ENCODE measurements at places on chromosomes 5 and 9. TPM values are rescaled to one million over a fixed set of nuclear protein-coding genes. Genes with fewer than 3 reads are reported as not detected.

The MYOT gene
- total RNA-seq: not detected

The CDC14B gene
- total RNA-seq: 2.4 TPM

The TAF11L10 gene
- total RNA-seq: not detected

The SPATA31E1 gene
- total RNA-seq: not detected

The GPX8 gene
- not detected for total RNA-seq

The ABO gene
- total RNA-seq: not detected

The ARAP3 gene
- total RNA-seq: 7.1 TPM

The RIMOC1 gene
- total RNA-seq: 32.7 TPM

The C9 gene
- not detected for total RNA-seq

The C7 gene
- not detected for total RNA-seq

The PCDHB10 gene
- not detected for total RNA-seq

The INSL6 gene
- not detected for total RNA-seq

DNA sequence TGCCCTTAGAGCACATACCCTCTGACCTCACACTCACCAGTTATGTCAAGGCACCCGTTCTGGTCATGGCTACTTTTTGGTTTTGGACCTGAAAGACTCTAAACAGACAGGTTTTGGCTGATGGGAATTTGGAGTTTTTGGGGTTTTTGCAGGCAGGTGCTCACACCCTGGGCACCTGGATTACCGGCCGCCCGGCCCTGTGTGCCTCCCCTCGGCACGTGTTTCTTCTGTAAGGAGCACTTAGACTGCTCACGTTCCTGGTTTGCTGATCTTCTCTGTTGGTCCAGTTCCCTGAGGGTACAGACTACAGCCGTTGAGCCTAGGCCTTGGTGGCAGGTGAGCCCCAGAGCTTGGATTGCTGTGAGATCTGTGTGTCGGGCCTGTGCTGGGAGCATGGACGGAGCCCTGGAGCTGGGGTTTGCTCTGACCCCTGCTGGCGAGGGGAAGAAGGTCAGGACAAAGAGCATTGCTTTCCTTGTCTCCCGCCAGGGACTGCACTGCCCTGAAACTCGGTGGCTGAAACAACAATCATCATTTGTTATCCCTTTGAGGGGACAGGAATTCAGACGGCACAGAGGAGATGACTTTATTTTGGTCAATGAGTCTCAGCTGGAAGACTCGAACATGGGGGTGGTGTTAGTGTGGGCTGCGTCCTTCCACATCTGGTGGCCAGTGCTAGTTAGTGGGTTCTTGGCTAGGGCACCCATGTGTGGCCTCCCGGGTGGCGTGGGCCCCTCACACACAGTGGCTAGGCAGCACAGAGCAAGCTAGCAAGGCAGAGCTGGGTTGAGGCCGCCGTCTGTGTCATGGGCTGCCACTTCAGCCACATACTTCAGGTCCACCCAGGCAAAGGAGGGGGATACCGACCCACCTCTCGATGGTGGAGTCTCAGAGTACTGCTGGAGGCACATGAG, 76.4 kb downstream of the EHMT1 start:
- ATAC-seq: no peak

GRCh38 chr5:123881759-123882244, 369.8 kb downstream of the CSNK1G3 start:
- no peak for ATAC-seq

DNA sequence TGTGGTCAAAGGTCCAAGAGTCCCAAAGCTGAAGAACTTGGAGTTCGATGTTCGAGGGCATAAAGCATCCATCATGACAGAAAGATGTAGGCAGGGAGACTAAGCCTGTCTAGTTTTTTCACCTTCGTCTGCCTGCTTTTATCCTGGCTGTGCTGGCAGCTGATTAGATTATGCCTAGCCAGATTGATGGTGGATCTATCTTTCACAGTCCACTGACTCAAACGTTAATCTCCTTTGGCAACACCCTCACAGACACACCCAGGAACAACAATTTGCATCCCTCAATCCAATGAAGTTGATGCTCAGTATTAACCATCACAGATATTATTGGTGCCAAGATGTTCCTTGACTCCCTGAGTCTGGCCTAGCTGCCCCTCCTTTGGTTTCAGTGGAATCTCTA, 530.8 kb upstream of the CLINT1 start:
- ATAC-seq: no peak

- ATAC-seq: no peak
These were observed 135.7 kb downstream of the DOCK8 start for GRCh38 chr9:350384-350783.

DNA sequence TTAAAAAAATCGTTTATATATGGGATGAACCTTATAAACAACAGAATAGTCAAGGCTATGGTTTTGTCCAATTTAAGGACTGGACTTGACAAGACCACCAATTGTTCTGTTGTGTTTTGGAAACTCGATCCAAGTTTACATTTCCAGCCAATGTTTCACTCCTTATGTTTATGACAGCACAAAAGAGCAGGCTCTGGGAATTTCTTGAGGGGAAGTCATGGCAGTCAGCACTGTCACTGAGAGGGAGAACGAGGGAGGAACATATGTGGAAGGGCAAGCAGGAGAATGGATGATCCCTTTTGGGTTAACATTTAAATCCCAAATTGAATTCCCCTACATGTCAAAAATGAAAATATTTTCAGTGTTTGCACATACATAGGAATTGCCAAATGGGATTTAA, 292.5 kb downstream of the MARCHF11 start:
- no peak for ATAC-seq

- ATAC-seq: no peak
These were observed 23.6 kb upstream of the FIBCD1 start for GRCh38 chr9:130962418-130963316.

- ATAC-seq: no peak
These were observed 686.1 kb upstream of the CHD1 start for GRCh38 chr5:99614888-99615287.

GRCh38 chr5:50853151-50853550, 186.7 kb downstream of the PARP8 start:
- ATAC-seq: peak; percentile 46

DNA sequence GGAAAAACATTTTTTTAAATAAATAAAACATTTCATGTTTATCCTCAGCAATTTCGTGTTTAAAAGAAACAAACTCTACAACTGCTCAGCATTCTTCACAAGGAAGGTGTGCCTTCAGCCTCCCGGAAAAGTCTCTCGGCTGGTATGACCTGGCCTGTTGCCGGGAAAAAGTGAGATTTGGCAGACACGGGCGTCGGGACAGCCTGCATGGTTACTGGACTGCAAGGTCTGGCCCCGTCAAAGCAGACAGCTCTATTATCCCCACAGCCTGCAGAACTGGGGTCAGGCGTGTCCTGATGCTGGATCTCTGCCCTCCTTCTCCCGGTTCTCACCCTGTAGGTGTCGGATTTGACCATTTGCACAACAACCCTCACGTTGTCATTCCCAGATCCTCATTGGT, 120.3 kb upstream of the SPATA31C2 start:
- no peak for ATAC-seq

DNA sequence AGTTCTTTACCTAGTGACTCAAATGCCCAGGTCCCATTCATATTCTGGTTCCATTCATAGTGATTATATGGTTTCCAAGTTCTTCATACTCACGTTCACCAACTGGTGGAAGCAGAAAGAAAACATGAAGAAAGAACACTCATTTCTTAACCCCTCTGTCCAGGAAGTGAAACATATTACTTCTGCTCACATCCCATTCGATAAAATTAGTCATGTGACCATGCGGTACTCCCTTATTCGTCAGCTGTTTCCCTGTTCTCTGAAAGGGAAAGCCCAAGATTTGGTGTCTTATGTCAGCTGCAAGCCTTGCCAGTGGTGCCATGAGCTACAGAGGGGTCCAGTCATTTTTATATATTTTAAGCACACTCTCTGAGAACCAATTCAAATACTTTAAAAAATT, 387.0 kb upstream of the DMAC1 start:
- ATAC-seq: peak; percentile 65

- no peak for ATAC-seq
These were observed 226.9 kb downstream of the TMEM38B start for GRCh38 chr9:105921057-105921726.

DNA sequence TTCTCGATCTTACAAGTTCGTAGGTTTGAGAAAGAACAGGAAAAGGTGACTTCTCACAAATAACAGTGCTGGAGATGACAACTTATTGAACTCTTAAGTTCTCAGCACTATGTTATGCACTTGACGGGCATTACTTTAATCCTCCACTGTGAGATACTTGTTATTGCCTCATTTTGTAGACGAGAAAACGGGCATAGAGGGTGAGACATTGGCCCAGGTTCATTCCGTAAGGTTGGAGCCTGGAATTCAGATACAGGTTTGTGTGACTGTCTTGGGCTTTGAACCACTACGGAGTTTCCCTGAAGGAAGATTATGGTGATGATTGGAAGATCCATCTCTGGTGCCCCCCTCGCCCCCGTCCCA, 657 bp downstream of the MAT2B start:
- ATAC-seq: peak; percentile 59

DNA sequence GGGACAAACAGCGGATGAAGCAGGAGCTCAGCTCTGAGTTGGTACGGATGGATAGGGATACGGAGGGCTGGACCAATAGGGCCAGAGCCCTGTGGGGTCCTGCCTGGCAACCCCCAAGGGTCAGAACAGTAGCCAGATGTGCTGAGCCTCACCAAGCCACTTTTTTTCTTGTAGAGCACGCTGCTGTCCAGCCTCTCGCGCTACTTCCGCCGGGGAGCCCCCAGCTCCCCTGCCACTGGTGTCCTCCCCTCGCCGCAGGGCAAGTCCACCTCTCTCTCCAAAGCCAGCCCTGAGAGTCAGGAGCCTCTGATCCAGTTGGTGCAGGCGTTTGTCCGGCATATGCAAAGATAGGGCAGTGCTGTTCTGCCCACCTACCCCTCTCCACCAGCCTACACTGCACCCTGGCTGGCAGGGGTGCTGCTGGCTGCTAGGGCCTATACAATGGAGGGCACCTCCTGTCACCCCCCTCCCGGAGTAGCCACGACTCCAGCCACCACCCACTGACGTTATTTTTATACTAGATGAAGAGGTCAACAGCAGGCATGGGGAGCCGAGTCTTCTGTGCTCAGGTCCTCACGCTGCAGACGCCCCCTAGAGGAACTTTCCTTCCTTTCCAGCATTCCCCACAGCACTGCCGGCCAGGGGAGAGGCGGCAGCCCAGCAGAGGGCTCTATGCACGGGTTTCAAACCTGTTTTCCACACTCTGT, 21.6 kb downstream of the SH3GLB2 start:
- ATAC-seq: peak; percentile 66

GRCh38 chr9:89885156-89885555, 280.3 kb downstream of the GADD45G start:
- no peak for ATAC-seq

DNA sequence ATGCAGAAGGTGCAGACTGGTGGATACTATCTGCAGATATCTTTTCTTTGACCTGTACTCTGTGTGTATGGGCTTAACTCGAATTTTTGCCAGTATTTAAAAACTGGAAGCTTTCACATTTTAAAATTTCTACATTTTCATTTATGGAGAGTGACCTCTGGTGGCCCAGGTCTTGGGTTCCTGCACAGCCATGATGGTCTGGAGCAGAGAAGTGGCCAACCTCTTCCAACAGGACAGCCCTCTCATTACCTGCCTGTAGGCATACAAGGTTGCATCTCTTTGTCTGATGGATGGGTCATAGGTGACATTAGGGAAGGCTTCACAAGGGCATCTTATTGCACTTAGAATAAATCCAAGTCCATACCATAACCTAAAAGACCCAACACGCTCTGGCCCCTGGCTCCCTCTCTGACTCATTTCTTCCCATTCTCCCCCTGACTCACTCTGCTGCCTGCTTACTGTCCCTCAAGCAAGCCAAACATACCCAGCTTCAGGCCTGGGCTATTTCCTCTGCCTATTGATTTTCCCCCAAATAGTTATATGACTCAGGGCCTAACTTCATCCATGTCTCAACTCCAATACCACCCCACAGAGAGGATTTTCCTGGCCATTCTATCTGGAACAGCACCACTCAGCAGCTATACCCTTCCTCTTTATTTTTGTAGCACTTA, 113.3 kb upstream of the SLC1A3 start:
- no peak for ATAC-seq

DNA sequence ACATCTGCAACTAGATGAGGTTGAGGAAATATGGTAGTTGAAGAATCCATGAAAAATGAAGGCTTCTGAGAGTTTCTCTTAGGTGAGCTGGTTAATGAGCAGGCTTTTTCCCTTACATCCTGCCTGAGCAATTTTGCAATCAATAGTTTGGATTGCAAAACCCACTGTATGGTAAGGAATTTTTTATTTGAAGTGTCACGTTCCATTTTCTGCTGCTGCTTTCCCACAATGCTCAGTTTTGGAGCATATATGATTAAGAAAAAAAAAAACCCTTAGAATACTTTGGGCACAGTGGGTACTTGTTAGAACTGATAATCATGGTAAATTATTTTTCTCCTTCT, 144.2 kb downstream of the PCSK1 start:
- no peak for ATAC-seq

GRCh38 chr9:3468421-3469205, 57.2 kb downstream of the RFX3 start:
- no peak for ATAC-seq

DNA sequence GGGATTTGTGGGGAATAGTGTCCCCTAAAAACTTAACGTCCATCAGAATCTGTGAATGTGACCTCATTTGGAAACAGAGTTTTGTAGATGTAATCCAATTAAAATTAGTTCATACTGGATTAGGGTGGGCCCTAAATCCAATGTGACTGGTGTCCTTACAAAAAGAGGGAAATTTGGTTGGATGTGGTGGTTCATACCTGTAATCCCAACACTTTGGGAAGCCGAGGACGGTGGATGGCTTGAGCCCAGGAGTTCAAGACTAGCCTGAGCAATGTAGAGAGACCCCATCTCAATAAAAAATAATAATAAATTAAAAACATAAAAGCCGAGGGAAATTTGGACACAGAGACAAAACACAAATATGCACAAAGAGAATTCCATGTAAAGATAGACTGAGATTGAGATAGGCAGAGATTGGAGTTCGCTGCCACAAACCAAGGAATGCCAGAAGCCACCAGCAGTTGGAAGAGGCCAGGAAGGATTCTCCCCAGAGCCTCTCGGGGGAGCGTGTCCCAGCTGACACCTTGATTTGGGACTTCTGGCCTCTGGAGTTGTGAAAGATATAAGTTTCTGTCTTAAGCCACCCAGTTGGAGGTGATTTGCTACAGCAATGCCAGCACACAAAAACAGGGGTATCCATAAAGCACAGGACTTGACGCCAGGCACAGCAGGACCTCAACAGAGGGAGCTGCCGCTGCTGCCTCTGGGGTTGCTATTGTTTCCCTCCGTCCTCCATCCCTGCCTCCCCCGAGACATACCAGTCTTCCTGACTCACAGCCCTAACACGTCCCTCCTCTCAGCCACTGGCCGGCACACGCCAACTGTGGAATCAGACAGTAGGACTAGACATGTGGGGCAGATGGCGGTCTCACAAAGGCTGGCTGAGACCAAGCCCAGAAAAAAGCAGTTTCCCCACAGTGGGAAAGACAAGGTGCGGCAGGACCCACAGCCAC, 73.8 kb upstream of the IL17B start:
- ATAC-seq: no peak

- peak; percentile 81 for ATAC-seq
These were observed at the start of gene GPRIN1 for GRCh38 chr5:176609724-176610434. Gene GPRIN1, minus strand, starts transcription at chr5:176610156. Its CDS starts 10,322 bp downstream, at chr5:176599834.

DNA sequence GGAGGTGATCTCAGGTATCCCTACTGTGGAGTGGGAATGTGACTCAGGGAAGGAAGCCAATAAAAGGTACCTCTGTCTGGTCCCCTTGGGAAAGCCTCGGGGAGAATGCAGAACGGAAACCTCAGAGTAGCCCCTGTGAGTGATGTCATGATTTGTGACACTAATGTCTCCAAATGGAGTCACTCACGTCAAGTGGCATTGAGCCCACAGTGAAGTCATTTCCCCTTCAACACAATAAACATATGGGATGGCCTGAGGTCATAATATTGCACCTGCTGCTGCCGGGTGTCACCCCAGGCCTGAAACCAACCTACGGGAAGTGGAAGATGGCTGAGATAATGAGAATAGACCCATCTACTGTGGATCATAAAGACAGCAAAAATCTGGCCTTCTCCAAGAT, 75.9 kb upstream of the GOLM1 start:
- ATAC-seq: no peak

Data from activated T-helper 17 cell treated with anti-CD3 and anti-CD28 coated beads, Interleukin-2, amount 50 U/mL, for 72 hours (primary cell).